ENCODE measurements at places on chromosomes 4 and X.

DNA sequence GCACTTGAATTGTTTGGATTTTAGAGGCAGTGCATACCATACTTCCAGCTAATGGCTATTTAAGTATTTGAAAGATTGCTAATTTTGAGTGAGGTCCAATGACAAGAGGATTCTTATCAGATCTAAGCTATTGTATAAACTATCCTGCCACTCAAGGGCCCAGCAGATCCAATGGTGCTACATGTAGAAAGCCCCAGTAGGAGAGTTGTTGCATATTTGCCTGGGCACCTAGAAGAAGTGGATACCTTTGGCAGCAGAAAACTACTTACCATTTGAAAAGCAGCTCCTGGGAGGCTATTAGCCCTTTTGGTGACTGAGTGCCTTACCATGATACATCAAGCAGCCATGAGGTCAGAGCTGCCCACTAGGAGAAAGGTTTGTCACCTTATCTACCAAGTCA lies 447.3 kb downstream of the C4orf33 start:
- DNase-seq: no peak

- no peak for DNase-seq
These were observed 36.3 kb upstream of the ZFX start for GRCh38 chrX:24113181-24113580.

- DNase-seq: no peak
These were observed 21.4 kb upstream of the IL15 start for GRCh38 chr4:141614878-141615586.

DNA sequence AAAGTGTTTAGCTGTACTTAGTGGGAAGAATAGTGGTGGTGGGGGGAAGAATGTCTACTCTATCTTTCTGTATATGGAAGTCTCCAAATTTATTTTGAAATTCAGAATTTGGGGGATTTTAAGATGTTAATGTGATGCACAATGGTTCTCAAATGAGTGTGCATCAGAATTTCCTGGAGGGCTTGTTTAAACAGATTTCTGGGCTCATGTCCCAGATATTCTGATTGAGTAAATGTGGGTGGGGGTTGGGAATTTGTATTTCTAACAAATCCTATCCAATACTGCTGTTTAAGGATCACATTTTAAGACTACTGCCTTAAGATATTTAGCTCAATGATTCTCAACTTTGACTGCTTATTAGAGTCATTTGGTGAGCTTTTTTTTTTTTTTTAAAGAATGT lies 15.1 kb upstream of the INTS6L start:
- no peak for DNase-seq

DNA sequence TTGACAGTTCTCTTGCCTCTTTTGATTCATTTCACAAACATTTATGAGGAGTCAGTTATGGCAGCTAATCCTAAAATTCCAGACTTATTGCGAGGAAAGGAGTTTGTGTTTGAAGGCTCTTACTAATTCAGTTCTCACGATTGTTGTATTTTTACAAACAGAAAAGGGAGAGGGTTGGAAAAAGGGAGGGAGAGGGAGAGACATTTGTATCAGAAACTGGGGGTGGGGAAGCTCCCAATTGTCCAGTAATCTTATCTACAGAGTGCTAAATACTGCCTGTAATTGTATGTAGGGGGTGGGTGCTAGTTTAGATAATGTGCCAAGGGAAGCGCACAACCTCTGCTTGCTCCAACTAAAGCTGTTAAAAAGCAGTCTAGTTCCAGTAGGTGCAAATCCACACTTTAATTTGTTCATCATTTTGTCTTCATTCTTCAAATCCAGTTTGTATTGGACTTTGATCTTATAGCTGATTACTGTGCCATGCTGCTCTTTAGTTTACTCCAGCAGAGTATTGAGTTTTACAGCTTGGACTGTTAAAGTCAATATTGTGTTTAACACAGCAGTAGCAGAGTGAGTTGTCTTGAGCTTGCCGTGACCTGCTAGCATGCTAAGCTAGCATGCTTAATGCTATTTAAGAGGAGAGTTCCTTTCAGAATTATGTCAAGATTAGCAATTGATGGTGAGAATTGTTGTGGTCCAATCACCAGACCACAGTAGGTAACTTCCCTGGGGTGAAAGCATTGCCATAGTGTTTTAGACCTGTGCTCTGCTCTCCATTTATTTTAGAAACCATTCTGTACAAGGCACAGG lies 13.9 kb downstream of the FNIP2 start:
- DNase-seq: no peak

- no peak for DNase-seq
These were observed 56.8 kb downstream of the RBPJ start for GRCh38 chr4:26377328-26378311.

GRCh38 chr4:102826105-102826889 lies 1.1 kb downstream of the UBE2D3 start:
- no peak for DNase-seq
